ENCODE measurements at places on chromosomes 1 and 21.

DNA sequence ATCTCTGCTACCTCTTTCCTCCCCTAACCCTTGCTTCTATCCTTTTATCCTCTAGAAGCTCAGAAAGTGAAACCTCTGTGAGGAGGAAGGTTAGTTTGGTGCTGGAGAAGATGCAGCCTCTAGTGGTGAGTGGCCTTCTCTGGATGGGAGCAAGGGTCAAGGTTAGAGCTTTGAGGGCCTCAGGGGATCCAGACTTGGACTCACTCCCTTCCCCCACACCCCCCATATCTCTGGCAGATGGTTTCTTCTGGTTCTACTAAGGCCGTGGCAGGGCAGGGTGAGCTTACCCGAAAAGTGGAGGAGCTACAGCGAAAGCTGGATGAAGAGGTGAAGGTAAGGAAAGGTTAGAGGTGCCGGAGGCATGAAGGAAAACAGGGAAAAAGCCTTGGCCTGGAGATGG, 9.2 kb downstream of the CGN start:
- no peak for DNase-seq

GRCh38 chr1:94612525-94613204, 71.1 kb upstream of the F3 start:
- no peak for DNase-seq

DNA sequence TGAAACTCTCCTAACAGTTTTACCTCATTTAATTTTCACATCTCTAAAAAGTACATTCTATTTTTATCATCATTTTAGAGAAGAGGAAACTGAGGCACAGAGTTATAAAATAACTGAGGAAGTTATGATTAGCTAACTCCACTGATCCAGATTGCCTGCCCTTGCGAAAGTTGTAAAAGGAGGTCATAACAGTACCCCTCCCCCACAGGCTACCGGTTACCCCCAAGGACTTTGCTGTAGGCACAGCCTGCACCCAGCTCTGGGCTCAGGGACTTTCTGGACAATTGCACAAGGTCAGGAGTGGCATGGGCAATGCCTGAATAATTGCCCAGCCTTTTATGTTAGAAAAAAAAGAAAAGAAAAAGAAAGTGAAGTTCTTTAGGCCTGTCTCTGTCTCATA, 22.7 kb downstream of the PIGM start:
- DNase-seq, result no peak

DNA sequence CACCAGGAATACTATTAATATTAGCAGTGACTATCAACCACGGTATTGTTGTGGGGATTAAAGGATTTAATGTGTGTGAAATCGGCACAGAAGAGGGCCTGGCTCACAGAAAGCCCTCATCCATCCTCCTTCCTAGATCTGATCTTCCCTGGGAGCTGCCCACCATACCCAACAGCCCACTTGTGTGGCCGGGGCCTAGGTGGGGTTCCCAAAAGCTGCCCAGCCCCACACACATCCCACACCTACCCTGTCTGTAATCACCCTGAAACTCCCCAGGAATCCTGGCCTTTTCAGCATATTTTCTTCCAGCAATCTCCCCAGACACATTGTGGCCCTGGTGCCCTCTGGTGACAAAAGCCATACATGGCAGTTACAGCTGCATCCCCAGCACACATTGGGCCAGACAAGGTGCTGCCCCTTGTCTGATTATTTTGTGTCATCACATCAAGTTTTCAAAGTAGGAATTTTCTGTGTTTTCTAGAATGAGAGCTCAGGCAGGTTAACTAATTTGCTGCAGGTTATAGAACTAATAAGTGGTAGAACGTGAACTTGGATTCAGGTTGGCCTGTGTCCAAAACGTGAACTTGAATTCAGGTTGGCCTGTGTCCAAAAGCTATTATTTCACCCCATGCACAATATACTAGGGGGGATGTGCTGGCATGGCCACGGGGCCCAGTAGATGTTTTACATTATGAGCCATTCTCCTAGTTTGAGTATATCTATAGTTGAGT, 5.3 kb upstream of the SLC6A9 start:
- no peak for DNase-seq

DNA sequence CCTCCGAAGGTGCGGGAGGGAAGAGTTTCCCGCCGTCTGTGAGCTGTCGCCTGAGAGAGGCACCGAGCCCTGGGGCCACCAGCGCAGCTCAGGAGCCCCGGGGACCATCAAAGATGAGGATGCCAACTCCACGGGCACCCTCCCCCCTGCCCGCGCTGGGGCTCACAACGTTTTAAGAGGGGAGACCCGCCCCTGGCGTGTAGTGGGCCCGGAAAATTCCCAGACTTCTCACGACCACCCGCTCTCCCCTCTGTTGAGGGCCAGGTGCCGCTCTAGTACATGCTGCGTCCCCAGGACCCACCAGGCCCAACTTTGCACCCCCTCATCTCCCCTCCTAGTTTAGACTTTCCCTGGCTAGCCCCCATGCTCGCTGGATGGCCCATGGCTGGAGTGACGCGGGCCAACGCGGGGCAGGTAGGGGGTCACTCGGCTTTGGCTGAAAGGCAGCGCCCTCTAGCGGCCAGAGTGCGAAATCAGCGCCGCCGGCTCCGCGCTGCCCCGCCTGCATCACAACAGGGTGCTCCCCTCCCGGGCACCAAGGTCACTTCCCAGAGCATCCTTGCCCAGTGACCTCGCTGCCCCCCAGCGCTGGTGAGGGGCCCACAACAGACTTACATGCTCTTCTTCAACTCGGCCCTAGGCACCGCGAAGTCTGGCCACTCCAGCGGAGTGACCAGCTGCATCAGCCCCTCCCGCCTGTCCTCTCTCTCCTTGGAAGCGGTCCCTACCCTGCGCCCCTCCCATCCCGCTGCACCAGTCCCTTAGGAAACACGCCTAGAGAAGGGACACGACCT, 1.8 kb downstream of the CD160 start:
- peak; percentile 20 for DNase-seq

DNA sequence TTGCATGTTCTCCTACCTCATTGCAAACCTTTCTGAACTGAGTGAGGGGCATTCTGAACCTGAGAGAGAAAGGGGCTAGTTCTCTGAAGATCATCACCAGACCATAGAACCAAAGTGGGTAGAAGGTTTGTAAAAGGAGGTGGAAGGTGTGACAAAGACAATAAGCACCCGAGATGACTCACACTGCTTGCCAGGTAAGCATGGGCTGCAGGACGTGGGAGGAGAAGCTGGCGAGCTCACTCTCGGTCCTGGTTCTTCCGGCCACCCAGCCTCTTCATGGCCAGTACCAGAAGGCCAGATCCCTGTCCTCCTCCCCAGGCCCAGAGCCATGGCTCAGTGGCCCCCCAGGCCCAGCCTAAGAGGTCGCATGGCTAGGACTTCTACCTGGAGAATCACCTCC, 128.3 kb downstream of the TMEM53 start:
- DNase-seq, result no peak

DNA sequence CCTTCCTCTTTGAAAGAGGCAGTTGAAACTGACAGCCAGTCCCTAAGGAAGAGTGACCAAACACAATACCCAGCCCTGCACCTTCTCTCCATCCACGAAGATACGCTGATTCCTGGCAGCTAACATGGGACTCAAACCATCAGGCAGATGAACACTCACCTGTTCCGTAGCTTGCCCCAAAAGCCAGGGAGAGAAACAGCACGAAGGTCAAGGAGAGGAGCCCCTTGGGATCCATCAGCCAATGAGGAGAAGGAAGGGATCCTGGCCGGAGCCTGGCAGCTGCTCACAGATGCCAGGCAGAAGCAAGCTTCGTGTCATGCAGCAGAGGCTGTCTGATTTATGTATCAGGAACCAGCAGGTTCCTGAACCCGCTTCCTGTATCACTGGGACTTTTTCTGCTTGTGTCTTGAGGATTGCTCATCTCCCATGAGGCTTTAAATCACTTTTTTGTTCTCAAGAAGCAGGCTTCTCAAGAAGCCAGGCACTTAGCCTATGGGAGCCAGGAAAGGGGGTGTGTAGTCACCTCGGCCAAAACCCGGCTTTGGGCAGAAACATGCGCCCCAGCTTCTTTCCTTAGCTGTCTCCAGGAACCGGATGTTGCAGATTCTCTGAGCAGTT, at the start of gene SLAMF1:
Gene SLAMF1, minus strand, starts transcription at position 334 of the 618 bp plus-strand sequence. Its CDS starts 99 bp downstream, at position 235.
- no peak for DNase-seq

GRCh38 chr1:33177996-33178540, 3.8 kb downstream of the TRIM62 start:
- DNase-seq, result no peak

- peak; percentile 100 for DNase-seq
Measured at GRCh38 chr1:44807364-44808062, 362 bp upstream of the DYNLT4 start.

DNA sequence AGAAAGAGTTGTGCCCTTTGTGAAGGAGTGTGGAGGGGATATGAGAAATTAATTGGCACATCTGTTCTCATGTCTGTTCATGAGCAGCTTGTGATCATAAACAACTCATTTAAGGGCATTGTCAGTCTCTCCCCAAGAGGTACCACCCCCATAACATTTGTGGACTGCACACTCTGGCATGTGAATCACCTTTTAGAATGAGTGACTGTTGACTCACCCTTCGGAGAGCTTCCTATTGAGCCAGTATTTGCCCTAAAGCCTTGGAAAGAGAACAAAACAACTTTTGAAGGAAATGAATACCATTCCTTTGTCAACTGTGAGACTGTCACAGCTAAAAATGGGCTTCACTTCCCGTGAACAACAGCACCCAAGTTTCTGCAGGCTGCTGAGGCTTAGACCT, 27.5 kb upstream of the MYSM1 start:
- DNase-seq, result peak; percentile 64

GRCh38 chr1:70101231-70101630, 104.1 kb downstream of the LRRC40 start:
- no peak for DNase-seq

DNA sequence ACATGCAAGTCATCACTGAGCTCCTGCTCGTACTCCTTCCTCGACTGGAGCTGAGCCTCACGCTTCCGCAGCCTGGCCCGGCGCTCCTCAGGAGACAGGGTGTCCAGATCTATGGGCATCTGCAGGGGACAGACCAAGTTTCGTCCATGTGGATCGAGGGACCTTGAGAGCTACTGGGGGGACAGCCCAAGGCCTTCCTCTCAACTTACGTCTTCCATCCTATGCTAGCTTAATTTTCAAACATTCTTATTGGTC, 2.4 kb downstream of the MRPL55 start:
- no peak for DNase-seq

DNA sequence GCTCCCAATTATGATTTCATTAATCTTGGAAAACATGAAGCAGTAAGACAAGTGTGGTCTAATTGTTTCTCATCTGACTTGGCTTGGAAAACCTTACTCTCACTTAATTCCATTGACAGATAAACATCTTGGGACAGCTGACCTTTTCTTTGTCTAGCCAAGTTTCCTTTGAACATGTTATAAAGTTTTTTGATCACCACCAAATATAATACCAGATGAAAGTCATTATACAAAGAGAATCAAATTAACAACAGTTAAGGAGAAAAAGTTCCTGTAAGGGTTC, 50.2 kb downstream of the ALG14 start:
- no peak for DNase-seq

DNA sequence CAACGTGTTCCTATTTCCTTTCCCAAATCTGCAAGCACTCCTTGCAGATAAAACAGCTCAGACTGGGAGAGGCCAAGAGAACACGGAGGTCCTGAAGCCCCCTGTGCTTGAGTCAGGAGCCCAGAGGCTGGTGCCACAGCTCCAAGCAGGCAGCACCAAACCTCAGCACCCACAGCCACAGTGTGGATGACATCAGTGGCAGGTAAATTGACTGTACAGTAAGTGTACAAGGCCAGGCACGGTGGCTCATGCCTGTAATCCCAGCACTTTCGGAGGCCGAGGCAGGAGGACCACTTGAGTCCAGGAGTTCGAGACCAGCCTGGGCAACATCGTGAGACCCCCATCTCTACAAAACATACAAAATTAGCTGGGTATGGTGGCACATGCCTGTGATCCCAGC, 1.9 kb upstream of the COL6A1 start:
- no peak for DNase-seq

DNA sequence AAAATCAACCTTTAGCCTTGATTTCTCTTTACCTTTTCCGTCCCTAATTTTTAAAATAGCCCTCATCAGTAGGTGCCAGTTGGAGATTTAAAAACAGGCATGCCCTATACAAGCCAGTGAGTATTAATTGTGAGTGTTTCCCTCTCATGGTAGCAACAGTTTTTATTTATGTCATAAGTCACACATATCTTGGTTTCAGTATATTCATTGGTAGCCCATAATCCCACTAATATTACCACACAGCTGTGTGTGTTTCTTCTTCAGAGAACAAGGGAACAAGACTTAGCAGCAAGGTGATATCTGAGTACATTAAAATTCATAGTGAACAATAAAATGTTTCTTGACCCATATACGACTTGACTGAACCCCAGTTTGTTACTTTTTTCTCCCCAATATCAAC, 68.6 kb upstream of the HSPA13 start:
- DNase-seq, result no peak

DNA sequence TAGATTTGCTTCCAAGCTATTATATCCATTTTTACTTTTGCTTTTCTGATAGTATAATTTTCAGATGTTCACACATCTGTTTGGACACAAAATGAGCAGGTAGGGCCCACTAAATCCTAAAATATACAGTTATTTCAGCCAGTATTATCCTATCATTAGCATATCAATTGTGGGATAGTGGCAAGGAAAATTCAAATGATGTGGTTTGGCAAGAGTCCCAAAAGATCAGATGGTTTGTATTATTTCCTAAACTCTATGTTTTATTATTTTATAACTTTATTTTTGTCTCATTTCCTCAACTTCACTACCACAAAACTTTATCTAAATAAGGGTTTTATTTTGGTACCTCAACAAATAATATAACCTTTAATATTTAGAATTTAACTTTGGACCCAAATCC, 1659.6 kb downstream of the NCAM2 start:
- no peak for DNase-seq

DNA sequence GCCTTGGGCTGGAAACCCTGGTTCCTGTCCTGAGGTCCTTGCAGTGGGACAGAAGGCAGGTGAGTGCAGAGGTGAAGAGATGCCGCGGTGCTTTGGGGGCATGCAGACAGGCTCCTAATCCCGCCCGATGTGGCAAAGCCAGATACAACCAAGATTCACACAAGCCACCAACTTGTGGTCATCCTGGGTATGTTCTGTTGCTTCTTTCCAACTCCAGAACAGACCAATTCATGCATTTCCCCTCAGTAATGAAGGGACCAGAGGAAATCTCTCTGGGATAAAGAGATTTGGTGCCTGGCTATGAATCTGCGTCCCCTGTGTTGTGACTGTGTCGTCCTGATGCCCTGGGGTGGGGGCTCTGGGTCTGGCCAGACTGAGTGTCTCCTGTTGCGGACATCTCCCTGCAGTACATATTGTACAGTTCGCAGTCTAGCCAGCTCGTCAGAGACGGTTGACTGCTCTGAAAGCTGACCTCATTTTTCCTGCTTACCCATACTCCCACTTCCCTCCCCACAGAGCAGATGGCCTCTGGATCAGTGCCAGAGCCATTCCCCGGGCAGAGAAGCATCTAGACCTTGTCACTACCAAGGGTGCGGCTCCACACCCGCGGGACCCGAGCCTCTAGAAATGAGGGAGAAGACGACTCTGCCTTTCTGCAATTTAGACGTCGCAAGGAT, 216.3 kb downstream of the KIF26B start:
- no peak for DNase-seq
